ENCODE measurements at places on chromosomes 11 and 22. TPM values are rescaled to one million over a fixed set of nuclear protein-coding genes. Genes with fewer than 3 reads are reported as not detected.
A peak's percentile ranks its signal among the peaks of the same experiment; 100 is the strongest.

MS4A5 gene
- not detected for total RNA-seq

MEI1 gene
- total RNA-seq: 36.3 TPM

NOX4 gene
- not detected for total RNA-seq

SCN3B gene
- total RNA-seq: not detected

- H3K4me1 ChIP-seq: peaks cover 10% of the 10 kb centered on the region
- H3K4me3 ChIP-seq: no peak overlapping the region
- H3K27me3 ChIP-seq: no peaks in the 10 kb centered on the region
- DNase-seq: no peak
- H3K27ac ChIP-seq: no peak overlapping the region
Observed at GRCh38 chr11:72436661-72437060, 2.3 kb upstream of the CLPB start.

GRCh38 chr11:44456544-44457300 lies 108.7 kb upstream of the CD82 start:
- no peaks in the 10 kb centered on the region for H3K4me1 ChIP-seq
- H3K27ac ChIP-seq: no peak overlapping the region
- H3K27me3 ChIP-seq: no peaks in the 10 kb centered on the region
- H3K4me3 ChIP-seq: no peak overlapping the region
- DNase-seq: no peak

GRCh38 chr11:67265633-67266448 lies 432 bp upstream of the GRK2 start:
- peaks cover 24% of the 10 kb centered on the region for H3K36me3 ChIP-seq
- peaks cover 63% of the 10 kb centered on the region for H3K4me1 ChIP-seq
- H3K4me3 ChIP-seq: no peak overlapping the region
- no peaks in the 10 kb centered on the region for H3K27me3 ChIP-seq

GRCh38 chr11:109209572-109209971 lies 212.4 kb upstream of the C11orf87 start:
- no peaks in the 10 kb centered on the region for H3K4me1 ChIP-seq
- H3K27me3 ChIP-seq: no peaks in the 10 kb centered on the region
- DNase-seq: no peak
- H3K36me3 ChIP-seq: no peaks in the 10 kb centered on the region

GRCh38 chr22:20392983-20393704 lies 807 bp upstream of the ZNF74 start:
- peak overlapping the region; percentile 71 for H3K4me3 ChIP-seq
- H3K4me1 ChIP-seq: peaks cover 30% of the 10 kb centered on the region
- DNase-seq: no peak
- H3K36me3 ChIP-seq: no peaks in the 10 kb centered on the region

- no peaks in the 10 kb centered on the region for H3K36me3 ChIP-seq
- DNase-seq: no peak
- no peak overlapping the region for H3K4me3 ChIP-seq
- H3K27ac ChIP-seq: no peak overlapping the region
Observed at GRCh38 chr11:115208808-115209259, 295.4 kb downstream of the CADM1 start.

DNA sequence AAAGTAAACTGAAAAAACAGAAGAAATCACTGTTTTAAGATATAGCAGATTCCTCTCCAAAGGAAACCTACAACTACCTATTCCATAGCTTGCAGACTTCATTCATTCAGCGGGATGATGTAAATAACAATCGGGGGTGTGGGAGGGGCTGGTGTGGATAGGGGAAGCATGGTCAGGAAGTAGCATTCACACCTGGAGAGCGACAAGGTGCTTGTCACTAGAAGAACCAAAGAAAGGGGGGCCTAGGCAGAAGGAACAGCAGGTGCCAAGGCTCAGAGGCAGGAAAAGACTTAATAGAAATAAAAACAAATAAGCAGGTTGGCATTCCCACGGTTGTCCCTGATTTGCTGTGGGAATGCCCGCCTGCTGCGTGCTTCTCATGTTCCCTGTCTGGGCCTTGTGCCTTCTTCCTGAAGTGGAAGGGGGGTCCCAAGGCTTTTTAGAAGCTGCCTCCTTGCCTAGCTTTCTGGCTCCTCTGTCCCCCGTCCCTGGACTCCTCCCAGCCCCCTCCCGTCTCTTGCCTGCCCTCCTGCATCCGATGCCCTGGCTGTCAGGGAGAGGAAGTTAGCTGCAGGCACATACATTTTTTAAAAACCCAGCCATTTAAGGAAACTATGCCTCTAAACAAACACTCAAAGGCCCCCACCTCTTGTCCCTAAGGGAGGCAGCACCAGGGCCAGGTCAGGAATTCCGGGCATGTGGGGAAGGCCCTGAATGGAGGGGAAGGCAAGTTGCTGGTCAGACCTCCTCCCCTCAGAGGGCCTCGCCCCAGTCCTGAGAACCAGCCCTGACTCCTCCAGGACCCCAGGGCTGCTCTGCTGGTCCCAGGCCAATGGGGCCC lies 54.7 kb upstream of the PRDM11 start:
- no peak overlapping the region for H3K4me3 ChIP-seq
- DNase-seq: no peak
- no peaks in the 10 kb centered on the region for H3K27me3 ChIP-seq
- peaks cover 37% of the 10 kb centered on the region for H3K4me1 ChIP-seq
- H3K27ac ChIP-seq: no peak overlapping the region
- H3K36me3 ChIP-seq: no peaks in the 10 kb centered on the region

GRCh38 chr11:130873761-130874160 lies 42.5 kb downstream of the SNX19 start:
- DNase-seq: no peak
- H3K27me3 ChIP-seq: no peaks in the 10 kb centered on the region
- H3K4me3 ChIP-seq: no peak overlapping the region
- no peak overlapping the region for H3K27ac ChIP-seq

DNA sequence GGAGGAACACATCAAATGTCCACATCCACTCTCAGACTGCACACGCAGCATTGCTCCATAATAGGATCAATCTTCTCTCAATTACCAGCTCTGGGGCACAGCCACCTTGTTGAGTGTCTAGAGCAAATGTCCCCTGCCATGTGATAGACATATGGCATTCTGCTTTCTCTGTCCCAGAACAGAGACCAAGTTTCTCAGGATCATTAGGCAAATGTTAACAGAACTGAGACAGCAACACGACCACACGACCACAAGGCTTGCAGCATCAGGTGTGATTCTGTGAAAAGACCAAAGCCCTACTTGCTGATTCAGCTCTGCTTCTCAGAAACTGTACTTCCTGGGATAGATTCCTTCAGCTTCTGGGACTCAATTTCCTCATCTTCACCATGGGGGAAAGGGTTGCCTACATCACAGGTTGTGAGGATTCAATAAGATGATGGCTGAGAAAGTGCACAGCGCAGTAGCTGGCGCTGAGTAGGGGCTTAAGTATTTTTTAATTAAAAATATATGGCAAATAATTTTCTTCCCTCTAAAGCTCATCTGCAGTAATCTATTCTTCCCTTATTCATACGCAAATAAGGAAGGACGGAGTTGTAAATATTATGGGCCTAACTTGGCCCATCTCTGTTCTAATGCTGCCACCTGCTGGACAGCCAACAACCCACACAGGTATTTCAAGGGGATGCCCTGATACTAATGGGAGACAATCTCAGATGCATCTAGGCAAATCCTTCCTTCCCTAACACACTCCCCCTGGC lies 54.3 kb upstream of the USP47 start:
- no peak overlapping the region for H3K4me3 ChIP-seq
- no peaks in the 10 kb centered on the region for H3K36me3 ChIP-seq
- H3K27me3 ChIP-seq: no peaks in the 10 kb centered on the region
- peak; percentile 51 for DNase-seq

DNA sequence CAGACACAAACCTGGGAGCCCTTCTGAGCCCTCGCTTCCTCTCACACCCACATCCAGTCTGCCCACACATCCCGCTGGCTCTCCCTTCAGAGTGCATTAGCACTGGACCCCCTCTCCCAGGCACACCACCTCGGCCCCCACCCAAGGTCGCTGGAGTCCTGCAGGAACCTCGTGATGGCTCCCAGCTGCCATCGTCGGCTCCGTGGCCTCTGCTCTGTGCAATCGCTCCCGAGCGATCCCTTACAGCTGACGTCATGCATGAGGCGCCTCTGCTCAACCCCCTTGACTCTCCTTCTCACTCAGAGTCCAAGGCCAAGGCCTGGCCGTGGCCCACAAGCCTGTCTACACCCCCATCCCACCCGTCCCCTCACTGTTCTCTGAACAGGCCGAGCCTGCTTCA lies 183.9 kb downstream of the EFCAB6 start:
- no peak for DNase-seq
- H3K4me1 ChIP-seq: no peaks in the 10 kb centered on the region
- no peaks in the 10 kb centered on the region for H3K36me3 ChIP-seq
- no peaks in the 10 kb centered on the region for H3K27me3 ChIP-seq
- H3K4me3 ChIP-seq: no peak overlapping the region

GRCh38 chr22:31148488-31148887 lies 8.2 kb upstream of the PLA2G3 start:
- H3K27me3 ChIP-seq: no peaks in the 10 kb centered on the region
- H3K36me3 ChIP-seq: no peaks in the 10 kb centered on the region
- no peak for DNase-seq
- no peak overlapping the region for H3K4me3 ChIP-seq

DNA sequence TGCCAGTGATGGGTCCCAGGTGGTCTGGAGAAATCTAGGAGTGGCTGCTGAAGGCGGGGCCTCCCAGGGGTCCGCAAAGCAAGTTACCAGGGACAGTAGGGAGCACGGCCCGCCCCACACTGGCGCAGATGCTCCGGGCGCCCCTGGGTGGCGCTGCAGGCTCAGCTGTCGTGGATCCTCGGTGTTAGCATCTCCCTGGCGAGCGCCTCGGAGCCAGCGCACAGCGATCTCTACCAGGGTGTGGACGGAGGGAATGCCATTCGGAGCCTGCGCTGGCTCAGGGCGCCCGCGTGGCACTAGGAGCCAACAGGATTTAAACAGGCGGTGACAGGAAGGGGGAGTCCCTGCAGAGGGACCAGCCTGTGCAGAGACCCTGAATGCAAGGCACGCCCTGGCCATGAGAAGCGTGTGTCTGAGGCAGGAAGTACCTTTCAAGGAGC lies 20.2 kb downstream of the FADS3 start:
- H3K27ac ChIP-seq: no peak overlapping the region
- H3K27me3 ChIP-seq: no peaks in the 10 kb centered on the region
- peak; percentile 42 for DNase-seq
- no peaks in the 10 kb centered on the region for H3K36me3 ChIP-seq

GRCh38 chr22:50444663-50445062 lies 30.2 kb downstream of the SBF1 start:
- H3K27me3 ChIP-seq: no peaks in the 10 kb centered on the region
- no peak overlapping the region for H3K4me3 ChIP-seq
- H3K4me1 ChIP-seq: peaks cover 19% of the 10 kb centered on the region
- H3K36me3 ChIP-seq: peaks cover 20% of the 10 kb centered on the region

- H3K4me1 ChIP-seq: peaks cover 5% of the 10 kb centered on the region
- H3K27me3 ChIP-seq: no peaks in the 10 kb centered on the region
- H3K27ac ChIP-seq: no peak overlapping the region
- H3K36me3 ChIP-seq: peaks cover under 1% of the 10 kb centered on the region
Observed at GRCh38 chr22:42970029-42970428, 44.9 kb downstream of the PACSIN2 start.

- no peak overlapping the region for H3K27ac ChIP-seq
- no peaks in the 10 kb centered on the region for H3K27me3 ChIP-seq
- no peaks in the 10 kb centered on the region for H3K36me3 ChIP-seq
- no peak for DNase-seq
- no peaks in the 10 kb centered on the region for H3K4me1 ChIP-seq
- H3K4me3 ChIP-seq: no peak overlapping the region
Observed at GRCh38 chr22:22228921-22229320, 15.7 kb upstream of the VPREB1 start.

GRCh38 chr11:76566811-76567210 lies 103.7 kb downstream of the LRRC32 start:
- peaks cover 8% of the 10 kb centered on the region for H3K27me3 ChIP-seq
- DNase-seq: no peak
- no peaks in the 10 kb centered on the region for H3K36me3 ChIP-seq
- H3K4me1 ChIP-seq: no peaks in the 10 kb centered on the region
- no peak overlapping the region for H3K4me3 ChIP-seq

- H3K36me3 ChIP-seq: no peaks in the 10 kb centered on the region
- DNase-seq: no peak
- no peaks in the 10 kb centered on the region for H3K4me1 ChIP-seq
- no peak overlapping the region for H3K4me3 ChIP-seq
- H3K27me3 ChIP-seq: no peaks in the 10 kb centered on the region
Observed at GRCh38 chr11:122772945-122773344, 65.4 kb upstream of the CRTAM start.

GRCh38 chr11:111602865-111603610 lies 789 bp downstream of the SIK2 start:
- H3K27ac ChIP-seq: peak overlapping the region; percentile 79
- H3K27me3 ChIP-seq: no peaks in the 10 kb centered on the region
- DNase-seq: peak; percentile 40
- H3K4me1 ChIP-seq: peaks cover 27% of the 10 kb centered on the region

- no peaks in the 10 kb centered on the region for H3K4me1 ChIP-seq
- no peaks in the 10 kb centered on the region for H3K36me3 ChIP-seq
- H3K27ac ChIP-seq: no peak overlapping the region
- no peaks in the 10 kb centered on the region for H3K27me3 ChIP-seq
- DNase-seq: no peak
Observed at GRCh38 chr11:116481126-116481675, 291.6 kb downstream of the BUD13 start.
